ENCODE measurements at places on chromosomes 6 and 20. TPM values are rescaled to one million over a fixed set of nuclear protein-coding genes. Genes with fewer than 3 reads are reported as not detected.

Gene ENPP5
- 5.3 TPM for total RNA-seq

Gene BYSL
- total RNA-seq: 11.6 TPM

Gene COL21A1
- 8.0 TPM for total RNA-seq

Gene ZDHHC14
- 1.8 TPM for total RNA-seq

Gene HUS1B
- 0.72 TPM for total RNA-seq

Gene WFDC5
- not detected for total RNA-seq

Gene XKR7
- under 0.01 TPM for total RNA-seq

Gene LY6G6C
- total RNA-seq: not detected

Gene PPP1R16B
- not detected for total RNA-seq

Gene RAET1G
- total RNA-seq: 1.5 TPM

Gene GJA10
- not detected for total RNA-seq

DNA sequence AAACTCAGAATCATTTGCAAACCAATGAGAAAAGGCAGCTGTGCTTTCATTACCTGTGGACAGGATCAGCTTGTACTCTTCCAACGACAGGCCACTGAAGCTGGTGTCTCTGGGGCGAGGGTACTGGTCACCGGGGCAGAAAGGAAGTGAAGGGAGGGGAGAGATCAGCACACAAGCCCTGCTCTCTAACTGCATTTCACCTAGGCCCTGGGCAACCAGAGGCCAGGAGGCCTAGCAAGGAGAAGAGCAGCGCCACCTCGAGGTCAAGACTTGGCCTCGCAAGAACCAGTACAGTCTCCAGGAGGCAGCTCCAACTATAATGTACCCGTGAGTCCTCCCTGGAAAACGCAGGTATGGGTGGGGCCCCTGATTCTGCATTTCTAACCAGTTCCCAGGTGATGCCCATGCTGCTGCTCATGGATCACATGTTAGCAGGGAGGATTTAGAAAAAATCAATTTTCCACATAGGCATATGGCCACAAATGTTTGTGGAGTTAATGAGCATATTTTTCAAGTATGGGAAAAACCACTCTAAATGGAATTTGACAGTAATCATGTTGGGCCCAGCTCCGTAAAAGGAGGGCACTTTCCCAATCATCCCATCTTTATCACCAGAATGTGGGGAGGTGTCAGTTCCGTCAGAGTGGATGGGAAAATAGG is 11.0 kb downstream of the UQCC2 start:
- no peak for DNase-seq

DNA sequence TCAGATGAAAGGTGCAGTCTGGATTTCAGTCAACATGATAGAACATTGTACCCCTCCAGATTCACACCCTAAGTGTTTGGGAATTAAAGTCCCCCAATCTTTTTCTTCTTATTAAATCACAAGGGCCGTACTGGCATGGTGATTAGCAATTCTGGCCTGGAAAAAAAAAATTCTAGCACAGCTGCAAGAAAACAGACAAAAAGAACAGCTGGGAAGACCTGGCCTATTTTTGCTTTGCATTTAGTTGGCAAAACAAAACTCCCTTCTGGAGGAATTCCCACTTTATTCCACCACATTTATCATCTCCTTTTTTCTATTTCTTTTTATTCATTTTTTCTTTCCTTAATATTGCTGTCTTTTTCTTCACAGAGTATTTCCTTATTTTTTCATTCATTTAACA is 39.8 kb upstream of the AKAP12 start:
- no peak for DNase-seq

GRCh38 chr6:96542702-96543101 is 20.2 kb upstream of the FHL5 start:
- no peak for DNase-seq

GRCh38 chr6:28982476-28983266 is 22.4 kb downstream of the ZNF311 start:
- DNase-seq: peak; percentile 42

DNA sequence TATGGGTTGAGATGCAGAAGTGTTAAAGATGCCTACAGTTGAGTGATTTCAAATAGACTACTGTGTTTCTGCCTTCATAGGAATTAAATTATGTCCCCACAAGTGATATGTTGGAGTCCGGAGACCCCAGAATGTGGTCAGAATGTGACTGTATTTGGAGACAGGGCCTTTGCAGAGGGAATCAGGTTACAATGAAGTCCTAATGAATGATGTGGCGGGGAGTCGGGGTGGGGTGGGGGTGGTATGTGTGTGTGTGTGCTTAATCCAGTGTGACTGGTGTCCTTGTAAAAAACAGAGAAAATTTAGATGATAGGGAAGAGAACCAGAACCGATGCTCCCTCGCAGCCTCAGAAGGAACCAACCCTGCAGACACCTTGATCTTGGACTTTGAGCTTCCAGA is 448.2 kb downstream of the QKI start:
- DNase-seq: no peak

DNA sequence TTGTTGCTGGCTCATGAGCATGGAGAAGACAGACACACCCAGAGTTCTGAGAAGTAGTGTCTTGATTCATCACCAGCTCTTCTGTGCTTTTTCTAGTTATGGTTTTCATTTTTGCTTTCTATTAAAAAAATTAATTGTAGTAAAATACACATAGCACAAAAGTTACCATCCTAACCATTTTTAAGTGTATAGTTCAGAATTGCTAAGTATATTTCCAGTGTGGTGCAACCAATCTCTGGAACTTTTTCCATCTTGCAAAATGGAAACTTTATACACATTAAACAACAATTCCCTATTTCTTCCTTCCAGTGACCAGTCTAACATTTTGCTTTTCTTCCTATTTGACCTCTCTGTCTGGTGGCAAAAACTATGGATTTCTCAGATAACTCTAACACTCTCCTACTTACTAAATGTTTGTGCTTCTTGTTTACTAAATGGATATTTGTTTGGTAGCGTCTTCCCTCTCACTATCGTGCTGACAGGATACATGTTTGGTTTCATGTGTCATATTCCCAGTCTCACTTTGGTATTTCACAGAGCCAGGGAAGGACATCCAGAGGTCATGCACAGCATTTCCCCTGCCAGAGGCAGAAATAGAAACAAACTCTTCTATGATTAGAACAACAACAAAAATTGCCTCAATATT is 40.6 kb downstream of the TXLNB start:
- no peak for DNase-seq

DNA sequence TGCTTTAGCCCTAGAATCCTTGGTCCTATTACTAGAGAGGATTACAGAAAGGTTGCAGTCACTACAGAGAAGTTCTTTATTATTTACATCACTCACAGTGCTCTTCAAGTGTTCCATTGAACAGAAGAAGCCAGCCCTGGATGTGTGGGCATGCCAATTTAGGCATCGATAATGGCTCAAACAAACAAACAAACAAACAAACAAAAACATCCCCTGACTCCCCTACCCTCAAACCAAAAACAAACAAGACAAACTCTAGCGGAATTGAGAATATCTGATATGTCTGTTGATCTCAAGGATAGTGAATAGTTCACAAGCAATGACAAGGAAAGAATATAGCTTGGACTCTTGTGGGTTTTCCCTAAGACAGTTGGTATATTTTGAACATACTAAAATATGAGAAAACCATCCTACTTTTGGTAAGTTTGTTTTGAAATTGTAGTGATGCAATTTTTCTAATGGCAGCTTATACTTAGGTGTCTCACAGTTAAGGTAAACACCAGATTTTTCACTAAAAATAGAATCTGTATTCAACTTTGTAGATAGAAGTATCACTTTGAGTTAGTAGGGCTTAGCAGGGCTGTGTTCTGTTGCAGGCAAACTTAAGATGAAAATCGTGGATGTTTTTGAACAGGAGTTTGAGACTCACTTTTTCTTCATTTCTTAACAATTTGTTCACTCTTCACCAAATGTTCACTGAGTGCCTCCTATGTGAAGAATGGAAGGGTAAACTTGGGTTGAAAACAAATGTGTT is 92.8 kb upstream of the FAM184A start:
- DNase-seq: no peak

DNA sequence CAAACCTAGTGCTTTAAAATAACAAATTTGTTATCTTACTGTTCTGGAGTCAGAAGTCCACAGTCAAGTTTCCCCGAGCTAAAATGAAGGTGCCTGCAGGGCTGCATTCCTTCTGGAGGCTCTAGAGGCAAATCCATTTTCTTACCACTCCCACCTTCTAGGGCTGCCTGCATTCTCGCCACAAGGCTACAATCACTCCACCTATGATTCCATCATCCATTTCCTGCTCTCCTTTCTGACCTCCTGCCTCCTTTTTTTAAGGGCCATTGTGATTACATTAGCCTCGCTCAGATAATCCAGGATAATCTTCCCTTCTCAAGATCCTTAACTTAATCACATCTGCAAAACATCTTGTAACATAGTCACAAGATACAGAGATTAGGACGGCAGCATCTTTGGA is 42.4 kb upstream of the SIRT5 start:
- DNase-seq: no peak

DNA sequence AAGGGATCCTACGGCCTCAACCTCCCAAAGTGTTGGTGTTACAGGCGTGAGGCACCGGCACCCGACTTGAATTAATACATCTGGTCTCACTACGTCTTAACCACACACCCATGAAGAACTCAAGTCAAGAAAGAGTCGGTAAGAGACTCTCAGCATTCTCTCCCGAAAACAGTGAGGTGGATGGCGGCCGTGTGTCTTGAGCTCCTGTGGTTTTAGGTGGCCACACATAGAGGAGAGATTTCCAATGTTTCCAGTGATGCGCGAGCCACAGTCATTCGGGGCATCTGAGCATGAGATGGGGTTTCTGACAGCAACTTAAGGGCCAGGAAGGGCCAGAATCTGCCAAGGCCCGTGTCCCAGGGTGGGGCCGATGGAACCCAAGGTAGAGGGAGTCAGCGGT is 766.4 kb upstream of the DEFB115 start:
- peak; percentile 15 for DNase-seq

DNA sequence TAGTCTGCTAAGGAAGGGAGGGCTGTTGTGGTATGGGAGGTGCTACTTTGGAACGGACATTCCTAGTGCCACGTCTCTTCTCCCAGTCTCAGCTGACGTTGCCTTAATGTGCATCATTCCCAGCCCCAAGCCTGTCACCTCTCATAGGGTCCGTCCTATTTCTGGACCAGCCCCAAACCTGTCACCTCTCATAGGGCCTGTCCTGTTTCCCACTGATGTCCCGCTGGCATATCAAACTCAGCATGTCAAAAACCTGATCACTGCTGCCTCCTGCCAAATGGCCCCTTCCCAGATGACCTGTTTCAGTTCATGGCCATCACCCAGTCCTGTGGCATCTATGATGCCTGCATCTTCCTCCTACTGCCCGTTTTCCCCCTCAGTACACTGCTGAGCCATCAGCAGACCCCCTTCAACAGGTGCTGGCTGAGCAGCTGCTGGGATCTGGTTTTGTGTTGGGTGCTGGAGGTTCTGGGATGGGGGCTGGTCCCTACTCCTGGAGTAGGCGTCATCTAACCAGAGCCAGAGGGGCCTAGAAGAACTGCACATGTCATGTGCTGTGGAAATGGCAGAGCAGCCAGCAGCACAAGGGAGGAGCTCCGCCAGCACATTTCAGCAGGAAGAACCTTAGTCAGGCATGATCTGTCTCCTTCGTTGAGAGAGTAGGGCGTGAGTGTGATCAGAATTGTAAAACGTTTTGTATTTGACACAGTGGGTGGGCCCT is 3.3 kb downstream of the ENTPD6 start:
- no peak for DNase-seq

GRCh38 chr6:26285143-26286134 is 79.6 kb upstream of the BTN3A2 start:
- DNase-seq: peak; percentile 78

GRCh38 chr6:47483853-47484546 is 6.4 kb downstream of the CD2AP start:
- DNase-seq: no peak

- DNase-seq: no peak
Measured at GRCh38 chr20:3995749-3996320, 19.5 kb downstream of the RNF24 start.

- peak; percentile 100 for DNase-seq
Measured at GRCh38 chr20:62702895-62703852, 5.5 kb upstream of the NTSR1 start.

GRCh38 chr6:88698661-88699060 is 264.8 kb downstream of the RNGTT start:
- DNase-seq: no peak

- DNase-seq: peak; percentile 68
Measured at GRCh38 chr6:166862287-166862977, 93.9 kb downstream of the RNASET2 start.

GRCh38 chr6:85453490-85453889 is 3.6 kb downstream of the NT5E start:
- DNase-seq: no peak
